Stimulated activated CD4-positive, alpha-beta T cell treated with anti-CD3 and anti-CD28 coated beads, Interleukin-2, amount 100 ng/mL, for 48 hours (primary cell): ENCODE measurements at places on chromosomes 13 and 19.

- DNase-seq: no peak
Observed at GRCh38 chr19:3124630-3125029, 11.2 kb upstream of the GNA15 start.

GRCh38 chr19:2003874-2004273 is 11.6 kb downstream of the BTBD2 start:
- DNase-seq: no peak

- DNase-seq: peak; percentile 79
Observed at GRCh38 chr19:10644260-10645007, 9.7 kb upstream of the ILF3 start.

- DNase-seq: no peak
Observed at GRCh38 chr19:8254286-8255001, 45.3 kb downstream of the CERS4 start.

GRCh38 chr19:31119951-31120690 is 229.1 kb downstream of the TSHZ3 start:
- DNase-seq: no peak

GRCh38 chr19:38142176-38143035 is 81.6 kb downstream of the DPF1 start:
- DNase-seq: peak; percentile 27

DNA sequence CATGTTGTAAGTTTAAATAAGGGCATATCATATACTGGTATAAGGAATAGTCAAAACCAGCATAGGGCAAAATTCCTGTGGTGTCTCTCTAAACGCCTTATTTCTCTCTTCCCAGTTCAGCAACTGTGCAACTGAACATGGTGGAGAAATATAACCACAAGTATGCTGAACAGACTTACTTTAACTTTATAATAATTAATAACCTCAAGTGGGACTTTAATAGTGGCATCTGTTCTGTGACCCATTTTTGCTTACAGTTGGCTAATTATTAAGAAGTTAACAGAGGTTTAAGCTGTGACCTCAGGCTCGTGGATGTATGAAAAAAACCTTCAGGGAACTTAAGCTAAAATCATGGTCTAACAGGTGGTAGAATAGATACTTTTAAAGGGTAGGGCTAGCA is 54.3 kb downstream of the MICU2 start:
- no peak for DNase-seq

GRCh38 chr13:37069597-37070103 is 10.2 kb upstream of the SUPT20H start:
- no peak for DNase-seq

DNA sequence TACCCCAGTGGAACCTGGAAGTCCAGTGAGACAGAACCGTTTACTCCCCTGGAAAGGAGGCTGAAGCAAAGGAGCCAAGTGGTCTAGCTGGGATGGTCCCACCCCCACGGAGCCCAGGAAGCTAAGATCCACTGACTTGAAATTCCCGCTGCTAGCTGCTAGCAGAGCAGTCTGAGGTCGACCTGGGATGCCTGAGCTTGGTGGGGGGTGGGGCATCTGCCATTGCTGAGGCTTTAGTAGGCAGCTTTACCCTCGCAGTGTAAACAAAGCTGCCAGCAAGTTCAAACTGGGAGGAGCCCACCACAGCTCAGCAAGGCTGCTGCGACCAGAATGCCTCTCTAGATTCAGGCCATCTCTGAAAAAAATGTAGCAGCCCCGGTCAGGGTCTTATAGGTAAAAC is 437.0 kb downstream of the SUCLA2 start:
- DNase-seq: no peak

DNA sequence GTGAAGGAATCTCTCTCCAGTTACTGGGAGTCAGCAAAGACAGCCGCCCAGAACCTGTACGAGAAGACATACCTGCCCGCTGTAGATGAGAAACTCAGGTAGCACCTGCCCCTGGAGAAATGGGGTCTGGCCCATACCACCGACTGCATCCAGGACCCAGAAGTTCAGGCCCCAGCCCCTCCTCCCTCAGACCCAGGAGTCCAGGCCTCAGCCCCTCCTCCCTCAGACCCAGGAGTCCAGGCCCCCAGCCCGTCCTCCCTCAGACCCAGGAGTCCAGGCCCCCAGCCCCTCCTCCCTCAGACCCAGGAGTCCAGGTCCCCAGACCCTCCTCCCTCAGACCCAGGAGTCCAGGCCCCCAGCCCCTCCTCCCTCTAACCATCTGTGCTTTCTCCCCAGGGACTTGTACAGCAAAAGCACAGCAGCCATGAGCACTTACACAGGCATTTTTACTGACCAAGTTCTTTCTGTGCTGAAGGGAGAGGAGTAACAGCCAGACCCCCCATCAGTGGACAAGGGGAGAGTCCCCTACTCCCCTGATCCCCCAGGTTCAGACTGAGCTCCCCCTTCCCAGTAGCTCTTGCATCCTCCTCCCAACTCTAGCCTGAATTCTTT is 3.0 kb downstream of the APOC2 start:
- DNase-seq: no peak

DNA sequence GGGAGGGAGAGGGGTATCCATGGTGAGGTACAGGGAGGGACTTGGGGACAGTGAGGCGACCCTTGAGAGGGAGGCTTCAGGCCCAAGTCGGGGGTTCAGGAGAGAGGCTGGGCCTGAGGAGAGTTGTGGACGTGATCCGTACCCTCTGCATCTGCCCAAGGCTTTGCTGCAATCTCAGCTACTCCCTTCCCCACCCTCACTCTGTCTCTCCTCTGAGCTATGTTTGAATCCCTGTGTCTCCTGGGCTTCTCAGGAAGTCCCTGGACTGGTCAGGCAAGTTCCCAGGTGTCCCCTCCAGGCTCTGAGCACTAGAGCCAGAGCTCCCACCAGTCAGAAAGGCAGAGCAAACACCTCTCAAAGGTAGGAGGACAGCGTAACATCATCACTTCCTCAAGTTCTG is 1.8 kb downstream of the LIN37 start:
- DNase-seq: no peak

GRCh38 chr19:30349131-30349730 is 23.0 kb upstream of the ZNF536 start:
- DNase-seq: no peak
